T-helper 2 cell (primary cell): ENCODE measurements at places on chromosomes 2 and 18.

DNA sequence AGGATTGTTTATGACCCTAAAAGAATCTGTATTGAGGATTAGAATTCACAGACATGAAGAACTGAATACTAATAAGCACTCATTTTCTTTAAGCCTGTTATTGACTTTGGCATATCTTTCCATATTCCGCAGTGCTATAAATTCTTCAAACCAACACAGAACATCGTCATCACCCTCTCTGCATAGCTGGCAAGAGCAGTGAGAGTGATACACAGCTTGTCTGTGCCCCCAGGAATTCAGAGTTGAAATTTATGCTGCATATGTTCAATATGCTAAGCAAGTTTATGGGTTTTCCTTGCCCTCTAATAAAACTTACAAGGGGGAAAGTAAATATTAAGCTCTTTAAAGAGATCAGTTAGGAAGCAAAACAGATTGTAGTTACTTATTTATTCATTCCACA lies 32.7 kb downstream of the CTLA4 start:
- no peak for DNase-seq

DNA sequence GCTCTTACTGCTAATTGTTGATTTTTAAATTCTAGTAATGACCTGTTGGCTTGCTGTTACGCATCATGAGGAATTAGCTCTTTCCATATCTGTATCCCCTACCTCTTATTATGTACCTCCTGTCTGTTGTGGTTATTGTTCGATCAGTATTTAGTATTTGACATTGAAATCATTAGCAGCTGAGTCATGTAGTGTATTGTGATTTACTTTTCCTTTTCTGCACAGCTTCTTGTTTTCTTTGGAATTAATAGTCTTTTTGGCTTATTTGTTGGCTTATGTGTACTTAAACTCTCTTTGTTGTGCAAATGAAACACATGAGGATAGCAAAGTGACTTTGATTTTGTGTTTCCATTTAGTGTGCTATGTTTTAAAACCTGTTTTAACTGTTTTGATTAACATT lies 4.3 kb downstream of the EPB41L5 start:
- DNase-seq = no peak

GRCh38 chr2:202335791-202336467 lies 40.2 kb upstream of the BMPR2 start:
- no peak for DNase-seq

- no peak for DNase-seq
Observed at GRCh38 chr2:138818556-138818955, 38.4 kb upstream of the NXPH2 start.

- DNase-seq = no peak
Observed at GRCh38 chr2:162912787-162913186, 74.2 kb upstream of the KCNH7 start.

GRCh38 chr18:25055076-25055475 lies 296.9 kb downstream of the ZNF521 start:
- DNase-seq = no peak

DNA sequence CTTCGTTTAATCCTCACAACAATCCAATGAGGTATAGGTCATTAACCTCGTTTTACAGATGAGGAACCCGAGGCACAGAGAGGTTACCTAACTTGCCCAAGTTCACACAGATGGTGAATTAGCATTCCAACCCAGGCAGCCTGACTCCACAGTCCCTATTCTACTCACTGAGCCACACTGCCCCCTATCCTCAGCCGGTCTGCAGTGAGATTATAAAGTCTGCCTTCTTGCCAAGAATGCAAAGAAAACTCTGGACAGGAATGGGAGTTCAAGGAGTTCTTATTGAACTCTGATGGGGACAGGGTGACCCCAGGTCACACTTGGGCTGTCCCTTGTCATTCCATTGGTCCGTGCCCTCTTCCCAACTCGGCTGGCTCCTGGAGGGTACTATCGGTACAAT lies 118.1 kb upstream of the MSH6 start:
- no peak for DNase-seq

DNA sequence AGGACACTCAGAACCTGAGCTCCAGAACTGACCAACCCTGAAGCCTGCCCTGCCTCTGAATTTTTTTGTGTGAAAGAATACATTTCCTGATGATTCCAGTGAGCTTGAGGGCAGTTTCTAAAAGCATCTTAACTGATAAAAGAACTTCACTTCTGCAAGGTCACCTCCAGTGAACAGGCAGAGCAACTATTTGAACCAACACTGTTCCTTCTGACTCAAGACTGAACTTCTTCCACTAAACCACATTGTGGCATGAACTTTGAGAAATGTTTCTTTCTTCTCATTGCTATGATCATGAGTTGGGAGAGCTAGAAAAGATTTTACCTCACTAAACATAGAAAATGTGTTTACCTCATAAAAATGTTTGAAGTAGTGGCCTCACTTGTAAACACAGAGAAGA lies 83.8 kb upstream of the SERTAD2 start:
- DNase-seq = no peak

DNA sequence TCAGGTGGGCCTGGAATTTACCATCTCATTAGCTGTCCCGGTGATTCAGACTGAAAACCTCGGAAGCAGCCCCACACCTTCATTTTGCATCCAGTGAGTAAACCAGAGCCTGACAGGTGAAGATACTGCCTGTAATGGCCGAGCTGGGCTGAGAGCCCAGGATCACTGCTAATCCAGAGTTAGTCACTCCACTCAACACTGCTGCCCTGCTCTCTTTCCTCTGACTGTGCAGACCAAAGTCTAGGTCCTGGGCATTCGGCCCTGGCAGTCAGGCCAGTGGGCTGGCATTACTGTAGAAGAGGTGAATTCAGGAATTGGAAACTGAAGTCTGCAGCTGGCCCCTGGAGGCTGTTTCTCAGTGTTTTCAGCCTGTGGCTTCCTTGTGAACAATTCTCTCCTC lies 44.3 kb downstream of the TMEM17 start:
- DNase-seq = no peak

DNA sequence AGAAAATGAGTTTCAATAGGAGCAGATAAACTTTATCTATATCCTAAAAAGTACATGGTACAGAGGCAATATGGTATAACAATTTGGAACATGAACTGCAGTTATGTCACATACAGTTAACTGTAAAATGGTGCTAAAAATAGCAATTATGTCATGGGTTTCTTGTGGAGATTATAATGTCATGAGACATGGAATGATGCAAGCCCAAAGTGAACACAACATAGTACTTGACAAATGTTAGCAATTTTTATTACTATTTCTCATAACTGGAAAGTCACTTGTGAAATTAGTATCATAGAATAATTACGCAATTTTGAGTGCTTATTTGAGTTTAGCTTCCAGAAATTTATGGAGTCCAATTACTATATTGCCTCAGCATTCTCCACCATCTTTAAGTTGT lies 1263.4 kb downstream of the DSC3 start:
- DNase-seq = no peak

GRCh38 chr18:60549338-60549960 lies 176.9 kb upstream of the MC4R start:
- DNase-seq = no peak

DNA sequence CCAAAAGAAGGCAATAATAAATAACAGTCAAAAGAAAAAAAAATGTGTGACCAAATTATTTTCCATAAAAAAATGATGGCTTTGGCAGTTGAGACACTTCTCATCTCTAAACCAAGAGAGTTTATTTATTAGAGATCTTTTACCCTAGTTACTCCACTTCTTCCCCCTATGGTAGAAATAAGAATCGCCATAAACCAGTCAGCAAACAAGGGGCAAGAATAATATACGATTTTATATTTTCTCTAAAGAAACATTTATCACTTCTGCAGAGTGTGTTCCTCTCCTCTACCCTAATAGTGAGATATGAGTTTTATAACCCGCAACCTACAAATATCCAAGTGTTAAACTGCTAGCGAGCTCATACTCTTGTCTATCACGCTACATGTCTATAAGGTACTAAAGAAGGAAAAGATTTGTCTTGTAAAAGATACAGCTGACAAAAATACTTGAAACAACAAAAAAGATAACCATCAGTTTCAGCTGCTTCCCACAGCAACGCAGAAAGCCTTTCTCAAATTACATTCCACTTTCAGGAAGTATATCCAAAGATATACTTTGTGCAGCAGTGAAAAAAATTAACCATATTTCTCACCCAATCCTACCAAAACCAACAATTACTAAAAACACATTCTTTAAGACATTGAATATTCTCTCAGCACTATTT lies 2.3 kb downstream of the RNF103 start:
- DNase-seq = no peak

DNA sequence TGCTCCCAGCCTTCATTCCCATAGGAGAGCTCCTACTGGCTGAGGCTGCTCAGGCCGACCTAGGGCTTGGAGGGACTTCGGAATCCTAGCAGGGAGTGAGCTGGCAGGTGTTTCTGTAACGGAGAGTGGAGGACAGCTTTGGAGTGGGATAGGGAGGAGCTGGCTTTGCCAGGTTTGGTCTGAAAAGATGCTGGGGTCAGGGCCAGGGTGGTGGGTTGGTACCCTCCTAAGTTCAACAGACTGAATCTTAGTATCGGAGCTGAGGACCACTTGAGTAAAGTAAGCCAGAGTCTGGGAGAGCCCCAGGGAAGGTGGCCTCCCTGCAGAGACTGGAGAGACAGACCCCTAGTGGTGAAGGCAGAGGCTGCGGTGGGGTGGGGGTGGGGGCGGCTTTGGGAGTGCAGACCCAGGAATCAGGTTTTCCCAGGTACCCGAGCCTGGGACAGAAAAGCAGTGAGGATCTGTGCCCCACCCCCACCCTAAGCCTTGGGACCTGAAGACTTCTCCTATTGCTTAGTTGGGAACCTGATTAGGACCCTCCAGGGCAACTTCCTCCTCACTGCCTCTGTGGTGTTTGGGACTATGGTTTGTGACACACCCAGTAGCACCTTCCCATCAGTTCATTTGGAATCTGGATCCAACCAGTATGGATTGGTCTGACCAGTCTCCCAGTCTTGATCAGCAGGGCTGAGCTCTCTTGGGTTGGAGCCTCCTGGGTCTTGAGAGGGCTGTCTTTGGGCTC lies 3.0 kb downstream of the CNNM4 start:
- no peak for DNase-seq

- no peak for DNase-seq
Observed at GRCh38 chr18:13369353-13369752, 150.8 kb downstream of the LDLRAD4 start.

DNA sequence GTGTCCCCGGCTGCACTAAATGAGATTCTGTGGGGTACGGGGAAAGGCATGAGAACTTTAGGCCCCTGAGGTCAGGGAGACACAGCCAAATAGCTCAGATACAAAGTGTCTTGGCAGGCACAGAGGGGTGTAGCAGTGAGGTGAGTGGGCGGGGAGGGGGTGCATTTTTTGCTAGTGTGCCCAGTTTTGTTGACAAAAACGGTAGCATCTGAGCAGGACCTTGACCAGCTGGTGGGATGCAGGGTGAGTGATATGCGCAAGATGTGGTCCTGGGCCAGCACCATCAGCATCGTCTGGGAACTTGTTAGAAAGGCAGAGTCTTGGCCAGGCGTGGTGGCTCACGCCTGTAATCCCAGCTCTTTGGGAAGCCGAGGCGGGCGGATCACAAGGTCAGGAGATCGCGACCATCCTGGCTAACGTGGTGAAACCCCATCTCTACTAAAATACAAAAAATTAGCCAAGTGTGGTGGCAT lies 127.3 kb upstream of the LGALSL start:
- DNase-seq = no peak

DNA sequence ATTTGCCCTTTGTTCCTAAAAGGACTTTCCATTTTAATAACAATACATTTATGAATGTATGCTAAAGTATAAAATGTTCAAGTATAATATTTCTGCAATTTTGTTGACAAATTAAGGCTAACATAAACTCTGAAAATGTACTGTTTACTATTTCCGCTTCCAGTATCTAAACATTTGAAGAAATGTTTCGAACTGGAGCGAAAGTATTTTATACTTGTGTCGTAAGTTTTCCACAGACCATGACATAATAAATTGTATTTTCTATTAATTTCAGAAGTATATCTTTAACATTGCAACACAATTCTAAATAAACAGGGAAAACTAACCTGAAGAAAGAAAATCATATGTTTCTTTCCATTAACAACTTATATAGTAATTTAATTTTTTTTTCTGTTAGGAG lies 146.3 kb downstream of the CALCRL start:
- no peak for DNase-seq

DNA sequence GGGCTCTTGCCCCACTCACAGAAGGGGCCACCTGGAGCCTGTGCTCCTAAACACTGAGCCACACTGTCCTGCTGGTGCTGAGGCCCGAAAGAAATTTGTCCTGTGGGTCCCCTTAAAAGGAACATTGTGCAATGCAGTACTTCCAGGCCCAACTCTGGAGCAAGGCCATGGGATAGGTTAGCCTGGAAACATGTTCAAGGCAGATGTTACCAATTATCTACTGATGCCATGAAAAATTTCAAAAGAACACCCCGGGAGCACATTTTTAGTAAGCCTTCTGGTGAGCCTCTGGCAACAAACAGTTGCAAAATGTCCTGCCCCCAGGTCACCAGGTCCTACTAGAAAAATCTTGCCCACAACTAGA lies 12.3 kb upstream of the PTMA start:
- no peak for DNase-seq

DNA sequence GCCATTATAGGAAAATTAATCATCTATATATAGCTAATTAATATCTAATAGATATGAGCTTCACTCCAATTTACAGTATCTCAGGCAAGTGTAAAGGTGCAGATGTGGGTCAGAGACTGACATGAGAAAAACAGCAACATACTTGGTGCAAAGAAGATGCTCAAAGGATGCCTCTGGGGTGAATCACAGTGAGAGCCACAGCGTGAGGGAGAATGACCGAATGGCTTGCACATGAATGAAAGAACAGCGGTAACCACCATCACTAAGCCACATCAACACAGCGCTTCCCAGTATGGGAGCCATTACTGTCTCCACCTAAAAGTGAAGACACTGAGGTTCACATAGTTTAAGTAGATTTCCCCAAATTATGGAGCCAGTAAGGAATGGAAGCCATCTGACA lies 423.4 kb upstream of the ID2 start:
- no peak for DNase-seq

GRCh38 chr2:152031747-152032306 lies 67.0 kb downstream of the CACNB4 start:
- no peak for DNase-seq

GRCh38 chr2:235350234-235350633 lies 143.6 kb upstream of the AGAP1 start:
- DNase-seq = no peak

DNA sequence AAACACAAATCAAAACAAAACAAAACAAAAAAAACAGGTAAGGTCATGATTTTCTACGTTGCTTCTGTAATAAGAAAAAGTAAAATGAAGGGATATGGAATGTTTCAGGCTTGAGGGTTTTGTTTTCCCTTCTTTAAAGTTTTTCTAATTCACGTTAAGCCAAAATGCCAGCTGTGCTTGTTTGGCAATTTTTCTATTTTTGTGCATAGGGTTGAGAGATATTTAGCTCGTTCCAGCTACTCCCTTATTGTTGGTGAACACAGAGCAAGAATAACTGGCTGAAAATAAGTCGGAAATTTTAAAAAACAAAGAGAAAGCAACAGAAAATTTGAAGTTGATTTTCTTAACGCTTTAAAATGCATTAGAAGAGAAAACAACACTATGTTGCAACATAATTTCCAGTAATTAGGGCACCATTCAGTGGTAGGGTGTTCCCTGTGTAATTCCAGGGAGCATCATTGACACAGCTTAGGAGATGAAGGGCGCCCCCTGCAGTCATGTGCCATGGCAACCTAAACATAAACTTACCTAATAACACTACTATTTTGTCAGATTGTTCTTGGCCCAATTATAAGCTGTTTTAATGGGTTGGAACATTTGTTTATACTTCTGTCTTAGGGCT lies 99.5 kb downstream of the DTNA start:
- DNase-seq = no peak

- DNase-seq = no peak
Observed at GRCh38 chr2:202848813-202849212, 22.8 kb downstream of the ICA1L start.

- DNase-seq = no peak
Observed at GRCh38 chr2:106843001-106843909, 42.7 kb downstream of the ST6GAL2 start.
